ENCODE measurements at places on chromosomes 3 and 15.

DNA sequence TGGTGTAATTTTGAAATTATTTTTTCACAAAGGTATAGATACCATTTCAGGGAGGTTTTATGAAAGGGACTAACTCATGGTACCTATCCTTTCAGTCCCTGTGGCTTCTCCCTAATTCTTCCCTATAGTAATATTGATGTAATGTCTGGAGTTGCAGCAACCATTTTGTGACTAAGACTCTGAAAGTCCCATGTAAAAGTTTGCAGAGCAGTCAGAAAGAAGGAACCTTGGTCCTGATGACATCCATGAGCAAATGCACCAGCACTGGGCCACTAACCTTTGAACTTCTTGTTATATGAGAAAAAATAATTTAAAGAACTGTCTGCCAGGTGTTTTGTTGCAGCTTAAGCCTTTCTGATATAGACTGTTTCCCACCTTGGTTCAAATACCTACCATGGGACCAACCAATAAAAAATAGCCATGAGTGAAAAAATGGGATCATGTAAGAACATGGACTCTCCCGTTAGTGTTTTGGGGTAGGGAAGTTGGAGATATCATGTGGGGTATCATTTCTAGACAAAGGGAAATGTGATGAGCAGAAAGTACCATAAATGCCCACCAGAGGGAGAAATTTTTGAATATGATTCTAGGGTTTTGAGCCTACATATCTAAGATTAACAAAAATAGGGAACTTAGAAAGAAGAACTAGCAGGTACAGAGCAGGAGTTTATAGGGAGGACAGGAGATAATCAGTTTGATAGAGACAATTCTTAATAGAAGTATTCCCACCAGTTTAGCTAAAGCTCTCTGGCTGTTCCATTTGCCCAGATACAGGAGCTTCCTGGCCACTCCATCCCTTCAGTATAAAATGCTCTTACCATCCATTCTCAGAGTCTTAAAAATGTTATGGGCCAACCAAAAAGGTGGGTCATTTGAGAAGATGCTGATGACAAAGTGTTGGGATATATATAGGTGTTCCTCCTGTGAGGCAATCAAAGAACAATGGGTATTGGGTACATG lies 3.4 kb upstream of the CPOX start:
- DNase-seq, result peak; percentile 84

DNA sequence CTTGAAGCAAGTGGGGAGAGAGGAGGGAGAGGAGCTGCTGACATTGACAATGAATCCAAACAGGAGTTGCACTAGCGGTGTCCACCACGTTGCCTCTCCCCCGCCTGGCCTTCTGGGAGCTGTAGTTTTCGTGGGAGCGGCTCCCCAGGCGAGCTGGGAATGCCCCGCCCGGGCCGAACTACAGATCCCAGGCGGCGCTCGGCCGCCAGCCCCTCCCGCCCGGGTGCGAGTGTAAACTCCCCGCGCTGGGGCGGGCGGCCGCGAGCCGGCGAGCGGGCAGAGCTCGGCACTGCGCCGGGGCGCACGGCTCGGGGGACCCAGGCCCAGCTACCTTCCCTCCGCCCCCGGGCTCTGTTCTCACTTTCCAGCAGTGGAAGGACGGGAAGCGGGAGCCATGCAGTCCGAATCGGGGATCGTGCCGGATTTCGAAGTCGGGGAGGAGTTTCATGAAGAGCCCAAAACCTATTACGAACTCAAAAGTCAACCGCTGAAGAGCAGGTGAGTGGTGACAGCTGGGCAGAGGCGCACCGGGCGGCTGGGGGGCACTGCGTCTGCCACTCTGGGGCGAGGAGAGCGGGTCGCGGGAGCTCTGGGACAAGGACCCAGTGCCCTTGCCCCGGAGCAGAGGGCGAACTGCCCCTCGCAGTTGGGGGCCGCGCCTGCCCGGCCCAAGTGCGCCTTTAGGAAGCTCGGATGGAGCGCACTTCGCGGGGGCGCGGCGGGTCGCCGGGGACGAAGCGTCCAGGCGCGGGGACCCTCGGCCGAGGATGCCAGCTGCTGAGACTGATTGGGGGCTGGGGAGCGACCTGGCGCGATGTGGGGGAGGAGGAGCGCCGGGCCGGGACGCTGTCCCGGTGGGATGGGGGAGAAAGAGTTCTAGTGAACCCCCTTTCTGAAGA lies at the start of gene MITF:
Gene MITF (plus strand): TSS at position 261 of the 899 bp plus-strand sequence. CDS start 134 bp downstream, at position 395.
- DNase-seq, result peak; percentile 94

DNA sequence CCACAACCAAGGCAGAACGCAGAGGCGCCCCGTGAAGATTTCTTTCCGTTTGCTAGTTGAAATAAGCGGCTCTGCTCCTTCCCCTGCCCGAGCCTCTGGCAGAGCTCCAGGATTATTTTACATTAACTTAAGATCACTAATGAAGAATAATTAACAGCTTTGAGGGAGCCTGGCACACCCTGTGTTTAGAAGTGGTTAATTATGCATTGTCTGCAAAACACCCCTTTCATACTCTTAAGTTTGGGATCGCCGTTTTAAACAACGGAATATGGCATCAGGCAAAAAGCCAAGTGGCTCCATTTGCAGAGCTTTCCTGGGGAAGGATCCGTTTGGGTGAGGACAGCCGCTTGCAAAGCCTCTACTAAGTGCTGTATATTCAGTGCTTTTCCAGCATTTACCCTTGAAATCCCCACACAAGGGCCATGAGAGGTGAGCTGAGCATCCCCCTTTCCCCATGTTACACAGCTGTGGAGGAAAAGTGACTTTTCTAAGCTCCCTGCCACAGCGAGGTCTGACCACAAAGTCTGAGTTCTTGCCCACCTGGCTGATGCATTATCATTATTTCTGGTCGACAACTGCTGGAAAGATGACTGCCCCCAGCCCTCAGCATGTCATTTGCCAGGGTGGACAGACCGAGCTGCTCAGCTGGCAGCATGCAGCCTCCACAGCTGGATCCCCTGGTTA lies 33.9 kb downstream of the IQSEC1 start:
- no peak for DNase-seq

DNA sequence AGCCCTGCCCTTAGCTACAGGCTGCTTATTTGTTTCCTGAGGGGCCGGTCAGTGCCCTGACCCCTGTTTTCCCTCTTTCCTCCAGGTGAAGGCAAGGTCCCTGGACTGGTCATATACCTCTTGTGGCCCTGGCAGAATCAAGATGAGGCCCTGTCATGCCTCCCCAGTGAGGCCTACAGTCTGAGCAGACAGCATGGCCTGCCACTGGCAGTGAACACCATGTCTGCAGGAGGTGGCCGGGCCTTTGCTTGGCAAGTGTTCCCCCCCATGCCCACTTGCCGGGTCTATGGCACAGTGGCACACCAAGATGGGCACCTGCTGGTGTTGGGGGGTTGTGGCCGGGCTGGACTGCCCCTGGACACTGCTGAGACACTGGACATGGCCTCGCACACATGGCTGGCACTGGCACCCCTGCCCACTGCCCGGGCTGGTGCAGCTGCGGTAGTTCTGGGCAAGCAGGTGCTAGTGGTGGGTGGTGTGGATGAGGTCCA lies 1.2 kb downstream of the KLHDC8B start:
- no peak for DNase-seq

DNA sequence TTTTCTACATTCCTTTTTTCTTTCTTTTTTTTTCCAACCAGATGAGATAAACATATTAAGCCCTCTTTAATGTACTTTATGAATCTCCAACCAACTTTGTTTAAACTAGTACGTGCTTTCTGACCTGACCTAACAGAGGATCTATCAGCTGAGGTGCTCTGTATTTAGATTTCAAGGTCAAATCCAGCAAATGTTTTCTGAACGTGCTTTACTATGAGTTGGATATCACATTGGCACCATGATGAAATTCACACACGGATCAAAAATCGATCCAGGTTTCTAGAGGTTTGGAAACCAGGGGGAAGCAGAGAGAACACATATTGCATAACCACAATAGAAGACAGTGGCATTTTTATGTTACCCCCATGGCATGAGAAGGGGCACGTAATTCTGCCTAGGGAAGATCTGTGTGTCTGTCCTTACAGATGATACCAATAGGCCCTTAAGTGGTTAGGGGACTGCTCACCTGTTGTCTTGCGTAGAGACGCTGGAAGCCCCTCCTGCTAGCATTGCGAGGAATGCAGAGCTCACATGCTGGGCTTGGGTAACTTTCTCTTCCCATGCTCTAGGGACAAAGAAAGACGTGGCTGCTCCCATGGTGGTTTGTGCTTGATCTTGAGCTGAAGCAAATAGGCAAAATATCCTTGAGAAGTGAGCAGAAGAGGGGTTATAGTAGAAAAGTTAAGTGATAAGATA lies 59.3 kb upstream of the ABHD10 start:
- no peak for DNase-seq

DNA sequence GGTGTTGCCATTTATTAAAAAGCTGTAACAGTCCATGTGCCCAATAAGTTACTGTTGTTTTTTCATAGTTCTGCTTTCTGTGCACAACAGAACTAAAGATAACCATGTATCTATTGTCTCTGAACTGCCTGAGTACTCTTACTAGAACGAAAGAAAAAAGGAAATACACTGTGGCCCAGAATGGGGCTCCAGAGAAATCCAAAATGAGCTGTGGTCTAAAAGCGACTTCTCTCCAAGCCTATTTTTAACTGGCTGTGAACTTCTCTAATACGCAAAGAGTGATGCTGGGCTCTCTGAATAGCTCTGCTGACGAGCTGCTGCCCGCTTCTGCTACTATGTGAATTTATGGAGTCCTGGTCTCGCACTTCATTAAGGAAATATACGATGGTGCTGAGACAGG lies 56.2 kb upstream of the LPP start:
- peak; percentile 63 for DNase-seq

- no peak for DNase-seq
Measured at GRCh38 chr3:99482191-99482590, 156.2 kb upstream of the COL8A1 start.

GRCh38 chr3:41900265-41900664 lies 61.6 kb downstream of the ULK4 start:
- DNase-seq, result no peak

DNA sequence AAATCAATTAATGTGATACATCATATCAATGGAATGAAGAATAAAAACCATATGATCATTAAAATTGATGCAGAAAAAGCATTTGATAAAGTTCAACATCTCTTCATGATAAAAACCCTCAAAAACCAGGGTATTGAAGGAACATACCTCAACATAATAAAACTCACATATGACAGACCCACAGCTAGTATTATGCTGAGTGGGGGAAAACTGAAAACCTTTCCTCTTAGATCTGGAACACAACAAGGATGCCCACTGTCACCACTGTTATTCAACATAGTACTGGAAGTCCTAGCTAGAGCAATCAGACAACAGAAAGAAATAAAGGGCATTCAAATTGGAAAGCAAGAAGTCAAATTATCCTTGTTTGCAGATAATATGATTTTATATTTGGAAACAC lies 30.5 kb downstream of the CCK start:
- DNase-seq, result no peak

GRCh38 chr3:152969557-152970300 lies 134.8 kb downstream of the P2RY1 start:
- DNase-seq, result no peak

GRCh38 chr3:151192545-151192944 lies 10.5 kb downstream of the GPR171 start:
- DNase-seq, result no peak

GRCh38 chr3:23740517-23740965 lies 65.2 kb upstream of the UBE2E1 start:
- peak; percentile 20 for DNase-seq

- DNase-seq, result no peak
Measured at GRCh38 chr3:177382944-177383343, 185.7 kb upstream of the TBL1XR1 start.

- DNase-seq, result peak; percentile 84
Measured at GRCh38 chr15:85646538-85647091, 148.1 kb downstream of the KLHL25 start.

DNA sequence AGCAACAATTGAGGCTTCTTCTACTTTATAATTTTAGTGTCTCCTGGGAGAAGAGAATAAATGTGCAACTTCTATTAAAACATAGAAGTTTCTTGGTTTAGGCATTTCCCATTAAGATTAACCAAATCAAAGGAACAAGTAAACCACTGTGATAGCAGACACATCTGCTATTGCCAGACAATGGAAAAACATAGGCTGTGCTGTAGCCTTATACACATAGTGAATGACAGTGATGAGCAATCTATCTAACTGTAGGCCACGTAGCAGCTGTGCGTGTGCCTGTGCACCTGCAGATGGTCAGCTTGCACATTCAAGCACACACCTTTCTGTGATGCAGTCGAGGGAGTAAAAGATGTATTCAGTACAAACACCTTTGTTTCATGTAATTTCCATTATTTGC lies 32.7 kb downstream of the GNB4 start:
- no peak for DNase-seq

- no peak for DNase-seq
Measured at GRCh38 chr15:88394553-88395145, 72.5 kb downstream of the MRPL46 start.

DNA sequence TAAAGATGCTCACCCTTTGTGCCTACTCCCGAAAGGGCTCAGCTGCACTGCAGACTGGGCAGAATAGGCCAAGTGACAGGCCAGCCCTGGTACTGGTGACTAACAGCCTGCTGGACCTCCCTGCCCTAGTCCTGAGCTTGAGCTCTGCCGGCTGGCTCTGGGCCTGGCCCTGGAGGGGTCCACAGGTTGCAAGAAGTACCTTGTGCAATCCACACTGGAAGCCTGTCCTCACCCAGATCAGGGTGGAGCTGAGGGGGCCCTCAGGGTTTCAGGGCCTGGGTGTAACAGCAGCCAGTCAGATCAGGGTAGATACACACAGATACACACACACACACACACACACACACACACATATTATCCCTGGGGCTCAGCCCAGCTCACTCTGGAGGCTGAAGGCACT lies 27.3 kb upstream of the PLA2G4D start:
- no peak for DNase-seq

DNA sequence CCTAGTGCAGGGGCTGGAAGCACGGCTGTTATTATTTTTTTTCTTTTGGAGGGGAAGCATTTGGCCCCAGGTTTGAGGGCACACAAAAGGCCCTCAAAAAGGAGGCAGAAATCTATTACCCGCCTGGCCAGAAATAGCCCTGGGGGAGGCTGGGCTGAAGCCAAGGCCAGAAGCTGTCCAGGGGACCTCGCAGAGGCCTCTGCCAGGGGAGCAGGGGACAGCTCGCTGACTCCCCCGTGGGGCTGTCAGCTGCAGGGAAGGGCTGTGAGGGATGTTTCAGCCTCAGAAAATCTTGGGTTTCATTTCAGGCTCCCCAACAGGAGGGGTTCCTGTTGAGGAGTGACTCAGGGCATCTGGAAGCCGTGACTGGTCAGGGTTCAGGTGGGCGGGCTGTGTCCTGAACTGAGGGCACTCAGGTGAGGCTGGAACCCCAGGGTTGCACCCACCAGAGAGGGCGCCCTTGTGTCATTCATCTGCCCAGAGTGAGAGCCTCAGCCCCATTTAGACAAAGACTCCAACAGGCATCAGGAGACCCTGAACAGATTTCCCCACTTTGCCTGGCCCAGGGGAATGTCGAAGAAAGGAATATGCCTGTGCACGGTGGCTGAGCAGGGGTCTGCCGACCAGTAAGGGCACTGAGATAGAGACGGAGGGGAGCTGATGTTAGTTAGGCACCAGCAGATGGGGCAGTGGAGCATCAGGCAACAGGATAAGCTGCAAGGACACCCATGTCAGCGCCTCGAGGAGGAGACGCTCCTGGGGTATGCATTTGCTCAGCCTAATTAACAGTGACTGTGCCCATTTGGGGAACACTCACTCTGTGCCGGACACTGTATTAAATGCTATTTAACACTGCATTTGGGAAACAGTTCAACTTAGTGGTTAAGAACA lies 43.5 kb upstream of the SLC6A11 start:
- DNase-seq, result peak; percentile 22

All from inflammatory macrophage (primary cell).